Activated naive CD8-positive, alpha-beta T cell treated with anti-CD3 and anti-CD28 coated beads, Interleukin-2, amount 50 U/mL, for 24 hours (primary cell): ENCODE measurements at places on chromosomes 16 and 17.

GRCh38 chr17:37605813-37606505 lies 3.3 kb downstream of the SYNRG start:
- peak; percentile 45 for DNase-seq

DNA sequence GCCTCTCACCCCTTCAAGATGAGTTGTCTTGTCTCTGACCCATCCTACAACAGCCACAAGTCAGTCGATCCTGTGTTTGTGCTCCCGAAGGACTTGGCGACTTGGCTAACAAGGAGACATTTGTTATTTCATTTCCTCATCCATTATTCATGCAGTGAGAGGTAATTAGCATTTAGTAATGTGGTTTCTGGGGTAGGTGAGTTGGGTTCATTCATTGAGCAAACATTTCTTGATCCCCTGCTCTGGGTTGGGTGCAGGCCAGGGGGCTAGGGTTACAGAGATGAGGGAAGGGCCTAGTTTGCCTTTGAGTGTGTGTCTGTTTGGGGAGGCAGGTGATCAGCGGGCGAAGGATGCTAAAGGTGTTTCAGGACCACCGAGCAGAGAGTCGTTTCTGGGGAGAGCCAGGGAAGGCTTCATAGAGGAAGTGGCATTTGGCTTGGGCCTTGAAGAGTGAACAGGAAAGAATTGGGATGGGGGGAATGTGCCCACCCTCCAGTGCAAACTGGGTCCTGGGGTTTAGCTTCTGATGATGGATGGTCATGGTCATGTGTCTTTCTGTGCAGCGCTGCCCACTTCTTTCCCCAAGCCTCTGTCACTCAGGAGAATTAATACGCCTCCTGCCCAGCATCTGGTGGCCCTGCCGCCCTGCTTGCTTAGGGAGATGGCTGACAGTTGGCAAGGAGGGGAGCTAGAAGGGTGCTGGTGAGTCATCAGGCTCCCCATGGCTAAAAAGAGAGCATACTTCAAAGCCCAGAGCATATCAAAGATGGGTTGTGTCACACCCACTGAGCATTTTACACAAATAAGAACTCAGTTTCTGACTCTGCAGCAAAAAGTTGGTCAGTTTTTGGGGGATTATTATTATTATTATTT lies 38.5 kb downstream of the MSI2 start:
- peak; percentile 23 for DNase-seq

DNA sequence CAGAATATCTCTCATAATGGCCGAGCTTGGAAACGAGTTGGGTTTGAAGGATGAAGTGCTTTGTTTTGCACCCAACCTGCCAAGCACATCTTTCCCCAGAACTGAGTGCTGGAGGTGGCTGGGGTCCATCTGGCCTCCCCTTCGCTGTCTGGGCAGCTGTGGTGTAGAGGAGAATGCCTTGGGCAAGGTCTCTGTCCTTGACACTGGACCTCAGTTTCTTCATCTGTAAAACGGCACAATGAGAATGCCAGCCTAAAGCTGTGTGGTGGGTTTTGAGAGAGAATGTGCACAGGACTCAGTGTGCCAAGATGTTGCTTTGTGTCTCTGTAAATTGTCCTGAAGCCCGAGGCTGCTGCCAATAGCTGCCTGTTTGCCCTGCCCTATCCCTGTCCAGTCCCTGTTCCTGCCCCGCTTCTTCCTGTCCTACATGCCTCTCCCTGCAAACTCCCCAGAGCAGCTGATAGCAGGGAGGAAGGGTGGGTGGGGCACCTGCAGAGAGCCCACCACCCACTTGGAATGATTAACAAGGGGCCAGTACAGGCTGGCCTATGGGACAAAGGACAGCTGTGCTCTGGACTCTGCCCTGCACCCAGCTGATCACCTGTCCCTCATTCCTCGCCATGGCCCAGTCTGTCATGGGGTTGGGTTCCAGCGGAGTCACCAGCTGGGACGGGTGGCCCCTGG lies 15.3 kb downstream of the LASP1 start:
- DNase-seq = no peak

GRCh38 chr17:64250233-64250835 lies 12.7 kb downstream of the TEX2 start:
- no peak for DNase-seq

DNA sequence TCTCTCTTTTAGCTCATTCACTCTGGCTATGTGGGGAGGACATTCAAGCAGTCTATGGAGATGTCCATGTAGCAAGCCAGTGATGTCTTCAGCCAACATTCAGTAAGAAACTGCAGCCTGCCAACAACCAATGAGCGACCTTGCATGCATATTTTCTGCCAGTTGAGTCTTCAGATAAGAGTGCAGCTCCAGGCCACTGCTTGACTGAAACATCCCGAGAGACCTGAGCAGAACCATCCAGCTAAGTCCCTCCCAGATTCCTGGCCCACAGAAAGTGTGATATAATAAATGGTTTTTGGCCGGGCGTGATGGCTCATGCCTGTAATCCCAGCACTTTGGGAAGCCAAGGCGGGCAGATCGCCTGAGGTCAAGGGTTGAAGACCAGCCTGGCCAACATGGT lies 10.5 kb upstream of the C17orf58 start:
- no peak for DNase-seq

- DNase-seq = peak; percentile 62
Observed at GRCh38 chr16:3094289-3095027, 4.6 kb downstream of the ZSCAN10 start.

DNA sequence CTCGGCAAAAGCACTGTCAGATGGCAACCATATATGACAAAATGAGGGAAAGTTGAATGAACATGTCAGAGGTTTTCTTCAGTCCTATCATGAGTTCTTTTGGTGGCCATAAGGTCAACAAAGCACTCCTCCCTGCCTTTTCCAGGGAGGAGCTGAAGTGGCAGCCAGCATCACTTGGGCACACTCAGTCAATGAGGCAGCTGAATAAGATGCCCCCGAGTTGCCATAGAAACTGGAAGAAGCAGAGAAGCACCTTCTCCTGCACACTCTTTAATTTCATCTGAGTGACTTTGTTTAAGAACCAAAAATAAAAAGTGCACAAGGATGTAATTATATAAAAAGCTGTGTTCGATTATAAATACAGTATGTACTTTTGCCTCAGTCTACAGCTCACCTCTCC lies 16.0 kb downstream of the KCNJ2 start:
- DNase-seq = no peak

DNA sequence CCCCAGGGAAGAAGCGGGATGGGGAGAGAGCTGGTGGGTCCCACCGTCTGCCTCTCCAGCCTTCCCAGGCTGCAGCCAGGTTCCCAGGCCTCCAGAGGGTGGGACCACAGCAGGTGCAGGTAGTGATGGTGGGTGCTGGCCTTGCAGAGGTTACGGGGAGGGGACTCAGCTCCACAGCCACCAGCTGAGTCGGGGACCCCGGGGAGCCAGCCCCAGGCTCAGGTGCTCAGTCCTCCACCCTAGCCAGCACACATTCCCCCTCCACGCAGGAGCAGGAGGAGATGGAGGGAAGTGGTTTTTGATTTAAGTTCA lies 5.0 kb downstream of the TP53I13 start:
- no peak for DNase-seq

DNA sequence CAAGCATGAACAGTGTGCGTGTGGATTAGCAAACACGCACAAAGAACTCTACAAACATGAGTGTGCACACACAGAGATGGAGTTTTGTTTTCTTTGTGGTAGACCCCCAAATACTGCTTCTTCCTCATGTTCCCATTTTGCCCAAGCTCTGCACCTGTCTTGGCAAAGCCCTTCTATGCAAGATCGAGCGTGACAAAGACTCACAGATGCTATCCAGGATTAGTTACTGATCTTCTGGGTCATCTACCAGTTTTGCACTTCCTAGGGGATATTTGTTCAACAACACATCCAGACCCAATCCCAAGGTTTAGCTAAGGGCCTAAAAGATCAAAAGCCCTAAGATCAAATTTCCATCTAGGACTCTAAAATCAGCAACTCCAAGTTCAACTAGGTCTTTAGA lies 16.0 kb downstream of the LRRC36 start:
- DNase-seq = no peak

- peak; percentile 70 for DNase-seq
Observed at GRCh38 chr16:15055141-15056053, 477 bp downstream of the NTAN1 start.

DNA sequence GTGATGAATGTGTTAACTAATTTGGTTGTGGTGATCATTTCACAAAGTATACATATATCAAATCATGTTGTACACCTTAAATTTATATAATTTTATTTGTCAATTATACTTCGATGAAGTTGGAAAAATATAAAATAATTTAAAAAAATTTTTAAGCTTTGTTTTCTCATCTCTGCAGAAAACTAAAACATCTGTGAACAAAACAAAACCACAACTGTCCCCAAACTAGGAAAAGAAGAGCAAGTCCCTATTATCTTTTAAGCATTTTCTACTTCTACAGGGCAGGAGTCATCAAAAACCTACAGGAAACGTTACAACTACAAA lies 6.5 kb downstream of the HSDL1 start:
- no peak for DNase-seq
